Left renal pelvis (tissue), 4 donors: ENCODE measurements at places on chromosomes 12 and 14. TPM values are rescaled to one million over a fixed set of nuclear protein-coding genes. Genes with fewer than 3 reads are reported as not detected.

Gene PRH2
- 0.45 TPM for polyA plus RNA-seq

Gene KRT85
- polyA plus RNA-seq: not detected

Gene SLC22A17
- 57.0 TPM for polyA plus RNA-seq

Gene IRAK3
- 3.3 TPM for polyA plus RNA-seq

Gene KRT80
- 0.11 TPM for polyA plus RNA-seq

Gene IL23A
- 0.71 TPM for polyA plus RNA-seq

Gene CFAP251
- 8.5 TPM for polyA plus RNA-seq

Gene GLI1
- 62.3 TPM for polyA plus RNA-seq

Gene PPP4R4
- 0.12 TPM for polyA plus RNA-seq

GRCh38 chr12:77767756-77768343 is 62.8 kb upstream of the NAV3 start:
- DNase-seq: no peak

DNA sequence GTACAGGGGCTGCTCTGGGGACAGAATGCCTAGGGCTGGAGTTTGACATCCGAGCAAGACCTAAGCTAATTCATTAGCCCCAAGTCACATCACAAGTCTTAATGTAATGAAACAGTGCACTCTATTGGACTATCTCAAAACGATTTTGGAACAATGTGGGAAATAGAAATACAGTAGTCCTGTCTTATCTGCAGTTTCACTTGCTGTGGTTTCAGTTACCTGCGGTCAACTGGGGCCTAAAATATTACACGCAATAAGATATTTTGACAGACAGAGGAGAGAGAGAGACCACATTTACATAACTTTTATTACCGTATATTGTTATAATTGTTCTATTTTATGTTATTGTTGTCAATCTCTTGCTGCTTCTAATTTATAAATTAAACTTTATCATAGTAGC is 21.1 kb downstream of the MOAP1 start:
- DNase-seq: no peak

- peak; percentile 63 for DNase-seq
These were observed 947 bp downstream of the AEBP2 start for GRCh38 chr12:19440019-19440858.

- no peak for DNase-seq
These were observed 24.9 kb downstream of the PSMC1 start for GRCh38 chr14:90281261-90281660.

DNA sequence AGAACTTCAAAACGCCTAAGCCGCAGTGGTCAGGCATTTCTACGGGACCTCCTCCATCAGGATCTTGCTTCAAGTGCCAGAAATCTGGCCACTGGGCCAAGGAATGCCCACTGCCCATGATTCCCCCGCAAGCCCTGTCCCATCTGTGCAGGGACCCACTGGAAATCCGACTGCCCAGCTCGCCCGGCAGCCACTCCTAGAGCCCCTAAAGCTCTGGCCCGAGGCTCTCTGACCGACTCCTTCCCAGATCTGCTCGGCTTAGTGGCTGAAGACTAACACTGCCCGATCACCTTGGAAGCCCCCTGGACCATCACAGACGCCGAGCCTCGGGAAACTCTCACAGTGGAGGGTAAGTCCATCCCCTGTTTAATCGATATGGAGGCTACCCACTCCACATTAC is 1113.0 kb upstream of the TMEM132C start:
- no peak for DNase-seq
